ENCODE measurements at places on chromosomes 5 and 9.
A peak's percentile ranks its signal among the peaks of the same experiment; 100 is the strongest.

DNA sequence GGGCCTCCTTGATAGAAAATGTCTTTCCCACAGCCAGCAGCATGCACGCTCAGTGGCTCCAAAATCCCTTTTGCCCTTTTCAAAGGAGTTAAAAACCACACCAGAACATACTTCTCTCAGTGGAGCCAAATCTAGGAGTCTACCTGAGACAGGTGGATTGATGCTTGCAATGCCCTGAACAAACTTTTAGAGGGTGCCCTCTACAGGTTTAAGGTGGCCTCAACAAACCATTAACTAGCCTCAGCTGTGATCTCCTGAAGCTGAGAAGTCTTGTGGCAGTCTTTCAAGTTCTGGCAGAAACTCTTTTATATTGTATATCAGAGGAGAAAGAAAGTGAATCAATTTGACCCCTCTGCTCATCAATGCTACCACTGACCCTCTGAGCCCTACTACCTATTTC, 125.4 kb downstream of the MED27 start:
- DNase-seq: no peak

DNA sequence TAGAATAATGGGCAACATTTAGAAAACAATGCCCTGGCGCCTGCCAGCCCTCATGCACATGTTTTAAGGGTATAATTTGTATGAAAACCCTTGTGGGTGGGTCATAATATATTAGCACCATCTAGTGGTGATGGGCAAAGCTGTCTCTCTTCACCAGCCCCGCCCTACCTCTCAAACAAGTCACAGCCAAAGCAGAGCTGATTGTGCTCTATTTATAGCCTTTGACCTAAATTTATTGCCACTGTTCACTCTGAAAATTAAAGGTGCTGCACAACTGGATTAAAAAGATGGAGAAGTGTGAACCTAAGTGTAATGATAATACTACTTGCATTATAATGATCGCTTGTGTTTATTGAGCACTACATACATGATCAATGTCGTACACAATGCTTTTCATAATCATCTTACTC, 131.9 kb upstream of the ANKH start:
- peak; percentile 36 for DNase-seq

- DNase-seq: no peak
Measured at GRCh38 chr9:312596-313320, 98.1 kb downstream of the DOCK8 start.

- DNase-seq: no peak
Measured at GRCh38 chr5:31585895-31586270, 53.0 kb upstream of the PDZD2 start.

DNA sequence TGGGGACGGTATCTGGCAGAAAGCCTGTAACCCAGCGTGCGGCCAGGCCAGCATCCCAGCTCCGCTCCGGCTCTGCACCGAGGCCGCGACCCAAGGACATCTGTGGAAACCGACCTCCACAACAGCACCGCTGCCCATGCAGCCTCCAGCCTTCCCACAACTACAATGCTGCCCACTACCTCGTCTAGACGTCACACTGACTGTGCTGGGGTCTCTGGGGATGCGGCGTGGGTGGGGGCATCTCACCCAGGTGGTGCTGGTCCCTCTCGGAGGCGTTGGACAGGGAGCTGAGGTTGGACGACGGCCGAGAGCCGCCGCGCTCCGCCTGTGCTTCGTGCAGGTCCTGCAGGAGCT, 14.4 kb upstream of the ZDHHC11 start:
- DNase-seq: no peak

- DNase-seq: no peak
Measured at GRCh38 chr5:143360755-143361154, 42.7 kb downstream of the NR3C1 start.

DNA sequence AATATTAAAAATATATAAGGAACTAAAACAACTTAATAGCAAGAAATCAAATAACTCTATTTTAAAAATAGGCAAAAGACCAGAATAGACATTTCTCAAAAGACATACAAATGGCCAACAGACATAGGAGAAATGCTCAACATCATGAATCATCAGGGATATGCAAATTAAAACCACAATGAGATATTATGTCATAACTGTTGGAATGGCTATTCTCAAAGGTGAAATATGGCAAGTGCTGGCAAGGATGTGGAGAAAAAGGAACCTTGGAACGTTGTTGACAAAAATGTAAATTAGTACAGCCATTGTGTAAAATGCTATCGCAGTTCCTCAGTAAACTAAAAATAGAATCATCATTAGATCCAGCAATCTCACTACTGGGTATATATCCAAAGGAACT, 468.5 kb downstream of the NFIB start:
- no peak for DNase-seq

DNA sequence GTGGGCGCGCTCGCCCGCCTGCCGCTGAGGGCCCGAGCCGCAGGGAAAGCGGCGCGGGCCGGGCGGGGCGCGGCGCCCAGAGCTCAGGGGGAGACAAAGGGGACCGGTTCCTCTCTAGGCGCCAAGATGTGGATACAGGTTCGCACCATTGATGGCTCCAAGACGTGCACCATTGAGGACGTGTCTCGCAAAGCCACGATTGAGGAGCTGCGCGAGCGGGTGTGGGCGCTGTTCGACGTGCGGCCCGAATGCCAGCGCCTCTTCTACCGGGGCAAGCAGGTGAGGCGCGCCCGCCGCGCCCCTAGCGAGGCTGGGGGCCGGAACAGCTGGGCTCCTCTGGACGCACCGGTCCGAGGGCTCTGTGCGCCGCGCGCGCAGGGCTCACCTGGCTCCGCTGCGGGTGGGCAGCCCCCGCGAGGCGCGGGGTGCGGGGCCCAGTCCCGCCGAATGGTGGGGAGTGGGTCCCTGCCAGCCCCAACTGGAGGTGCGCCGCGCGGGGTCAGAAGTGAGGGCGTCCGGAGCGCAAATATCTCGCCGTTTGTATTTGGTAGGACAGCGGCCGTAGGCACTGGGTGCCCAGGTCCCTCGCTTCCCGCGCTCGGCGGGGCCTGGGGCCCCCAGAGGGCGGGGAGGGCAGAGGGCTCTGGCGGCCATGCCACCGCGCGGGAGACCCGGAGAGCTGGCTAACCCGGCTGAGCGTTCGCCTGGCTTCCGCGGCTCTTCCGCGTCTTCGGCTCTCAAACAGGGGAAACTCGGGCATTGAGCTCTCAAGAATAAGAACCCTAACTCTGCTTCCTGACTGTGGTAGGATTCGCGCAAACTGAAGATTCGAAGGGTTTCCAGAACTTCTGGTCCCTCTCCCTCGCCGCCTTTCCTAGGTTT, 607 bp downstream of the UHRF2 start:
- DNase-seq: peak; percentile 17

DNA sequence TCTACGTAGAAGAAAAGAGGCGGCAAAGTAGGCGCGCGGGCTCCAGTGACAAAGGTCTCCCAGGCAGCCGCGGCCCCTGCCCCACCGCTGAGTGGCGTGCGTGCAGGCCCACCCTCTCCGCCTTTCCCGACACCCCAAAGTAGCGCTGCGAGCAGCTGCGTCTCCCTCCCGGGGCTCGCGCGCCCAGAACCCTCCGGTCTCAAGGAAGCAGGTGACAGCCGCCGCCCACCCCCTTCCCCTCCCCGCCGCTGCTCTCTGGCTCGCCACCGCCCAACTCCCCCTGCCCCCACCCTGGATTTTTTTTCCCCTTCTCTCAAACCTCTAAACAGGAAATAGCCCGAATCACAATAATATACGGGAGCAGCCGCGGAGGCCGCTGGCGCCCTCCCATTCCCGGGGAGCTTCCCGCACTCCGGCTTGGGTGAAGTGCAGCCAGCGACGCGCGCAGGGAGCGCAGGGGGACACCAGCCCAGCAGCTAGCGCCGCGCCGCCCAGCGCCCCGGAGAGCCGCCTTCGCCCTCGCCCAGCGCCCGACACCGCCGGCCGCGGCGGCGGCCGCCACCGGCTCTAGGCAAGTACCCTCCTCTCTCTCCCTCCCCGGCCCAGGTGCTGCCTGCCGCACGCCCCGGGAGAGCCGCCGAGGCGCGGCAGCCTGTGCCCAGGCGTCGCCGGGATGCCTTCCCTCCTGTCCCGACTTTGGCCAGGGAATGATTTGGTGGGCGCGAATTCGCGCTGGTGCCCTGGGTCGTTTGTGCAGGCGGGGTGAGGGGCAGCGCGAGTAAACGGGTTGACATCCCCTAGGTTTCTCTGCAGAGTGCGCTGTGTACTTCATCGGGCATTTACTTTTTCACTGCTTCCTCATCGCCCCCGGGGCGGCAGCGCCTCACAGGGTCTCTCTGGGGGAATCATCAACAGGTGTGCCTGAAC, 52.7 kb upstream of the TJP2 start:
- peak; percentile 7 for DNase-seq

DNA sequence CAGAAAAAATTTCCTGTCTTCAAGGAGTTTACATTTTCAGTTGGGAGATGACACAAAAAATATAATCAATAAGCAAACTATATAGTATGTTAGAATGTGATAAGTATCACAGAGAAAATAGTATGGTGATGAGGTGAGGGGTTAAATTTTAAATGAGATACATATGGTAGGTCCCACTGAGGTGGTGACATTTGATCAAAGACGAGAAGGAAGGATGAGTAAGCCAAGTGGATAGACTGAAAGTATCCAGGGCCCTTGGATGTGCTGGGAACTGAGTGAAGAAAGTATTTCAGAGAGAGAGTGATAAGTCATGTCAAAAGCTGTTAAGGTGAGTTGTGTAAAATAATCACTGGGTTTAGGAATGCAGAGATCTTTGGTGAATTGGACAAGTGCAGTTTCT, 3.5 kb downstream of the CCDC192 start:
- no peak for DNase-seq

- no peak for DNase-seq
Measured at GRCh38 chr9:19895006-19895405, 106.2 kb upstream of the SLC24A2 start.

DNA sequence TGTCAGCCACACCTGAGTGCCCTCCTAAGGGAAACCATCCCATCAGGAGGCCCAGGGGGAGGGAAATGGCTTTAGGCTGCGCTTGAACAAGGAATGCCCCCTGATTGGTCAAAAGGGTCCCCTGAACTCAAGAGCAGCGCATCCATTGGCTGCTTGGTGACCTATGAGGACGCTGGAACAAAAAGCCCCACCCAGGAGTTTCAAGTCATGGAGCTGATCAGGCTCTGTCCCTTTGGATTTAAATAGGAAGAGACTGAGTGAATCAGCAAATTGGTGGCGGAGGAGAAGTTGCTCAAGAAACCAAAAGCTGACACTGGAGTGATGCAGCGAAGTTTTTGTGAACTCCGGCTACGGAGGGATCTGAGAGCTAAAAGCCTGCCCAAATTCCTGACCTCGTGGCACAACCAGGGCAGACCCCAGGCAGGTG, 66.7 kb downstream of the SMIM23 start:
- no peak for DNase-seq

DNA sequence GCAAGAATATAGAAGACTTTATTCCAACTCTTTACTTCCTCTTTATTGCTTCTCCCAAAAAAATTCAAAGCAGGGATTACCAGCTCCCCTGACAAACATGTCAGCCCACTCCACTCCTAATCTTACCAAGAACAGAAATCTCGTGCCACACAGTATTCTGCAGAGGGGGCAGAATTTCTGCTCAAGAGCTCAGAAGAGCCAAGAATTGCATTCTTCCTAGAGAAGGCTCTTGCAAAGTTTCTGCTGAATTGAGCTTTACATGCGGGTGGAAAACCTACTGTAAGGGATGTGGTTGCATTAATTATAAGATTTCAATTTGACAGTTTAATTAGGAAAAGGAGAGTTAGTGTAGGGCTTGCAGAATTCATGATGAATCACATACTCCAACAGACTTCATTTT, 428.5 kb downstream of the CETN3 start:
- no peak for DNase-seq

GRCh38 chr5:124718380-124718789, 28.1 kb downstream of the ZNF608 start:
- no peak for DNase-seq

- DNase-seq: no peak
Measured at GRCh38 chr5:96714951-96715451, 52.8 kb downstream of the CAST start.

GRCh38 chr5:145189746-145190145, 645.4 kb downstream of the PRELID2 start:
- no peak for DNase-seq

DNA sequence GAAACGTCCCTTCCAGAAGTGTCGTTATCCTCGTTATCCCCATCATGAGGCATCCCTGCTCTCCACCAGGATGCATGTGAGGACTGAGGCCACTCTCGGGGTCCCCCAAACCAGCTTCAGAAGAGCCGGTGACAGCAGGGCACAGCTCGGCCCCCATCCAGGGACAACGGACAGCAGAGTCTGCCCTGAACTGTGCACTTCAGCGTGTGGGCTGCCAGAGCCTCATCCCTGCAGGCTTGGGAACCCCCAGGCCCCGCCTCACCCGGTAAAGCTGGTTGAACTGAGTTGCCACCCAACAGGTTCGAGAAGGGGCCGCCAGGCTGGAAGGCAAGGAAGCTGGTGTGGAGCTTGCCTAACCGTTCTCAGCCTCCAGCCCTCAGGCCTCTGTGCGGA, 710 bp upstream of the CARD9 start:
- DNase-seq: no peak

DNA sequence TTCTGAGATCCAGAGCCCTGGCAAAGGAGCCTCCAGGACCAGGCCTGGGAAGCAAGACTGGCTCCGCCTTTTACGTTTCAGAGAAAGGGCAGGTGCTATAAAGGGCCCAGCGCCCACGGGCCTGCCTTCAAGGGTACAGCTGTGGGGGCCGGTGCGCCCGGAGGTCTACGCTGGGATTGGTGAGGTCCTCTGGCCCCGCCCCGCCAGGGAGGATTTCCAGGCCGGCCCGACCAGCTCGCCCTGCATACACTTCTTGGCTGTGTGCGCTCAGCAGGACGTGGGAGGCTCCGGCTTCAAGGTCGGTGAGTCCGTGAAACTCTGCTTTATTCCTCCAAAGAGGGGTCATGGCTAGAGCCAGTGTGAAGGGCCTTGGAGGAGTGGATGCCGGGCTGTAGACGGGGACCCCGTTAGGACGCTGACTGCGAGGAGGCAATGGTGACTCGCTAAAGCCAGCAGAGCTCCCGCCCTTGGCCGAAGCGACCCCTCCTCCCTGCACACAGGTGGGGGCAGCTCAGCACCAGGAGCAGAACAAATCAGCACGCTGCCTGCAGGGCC, at the start of gene CKMT2:
Gene CKMT2, plus strand, starts transcription at position 243 of the 555 bp plus-strand sequence. CDS start 17,811 bp downstream, outside the sequence.
- DNase-seq: no peak

DNA sequence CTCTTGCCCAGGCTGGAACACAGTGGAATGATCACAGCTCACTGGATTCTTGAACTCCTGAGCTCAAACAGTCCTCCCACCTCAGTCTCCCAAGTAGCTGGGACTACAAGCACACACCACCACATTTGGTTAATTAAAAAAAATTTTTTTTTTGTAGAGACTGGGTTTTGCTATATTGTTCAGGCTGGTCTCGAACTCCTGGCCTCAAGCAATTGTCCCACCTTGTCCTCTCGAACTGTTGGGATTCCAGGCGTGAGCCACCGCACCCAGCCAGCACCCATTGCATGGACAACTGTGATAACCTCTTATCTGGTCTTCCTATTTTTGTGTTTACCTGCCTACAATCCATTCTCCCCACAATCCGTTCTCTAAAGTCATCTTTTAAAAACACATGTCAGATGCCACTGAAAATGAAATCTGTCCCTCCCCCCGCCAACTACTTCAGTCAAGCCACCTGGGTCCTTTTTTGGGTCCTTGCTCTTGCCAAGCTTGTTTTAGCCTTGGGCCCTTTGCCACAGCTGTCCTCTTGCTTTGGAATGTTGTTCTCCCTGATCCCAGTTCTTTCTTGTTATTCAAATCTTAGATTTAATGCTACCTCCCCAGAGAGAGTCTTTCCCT, 250.5 kb downstream of the PIK3R1 start:
- no peak for DNase-seq

GRCh38 chr9:109411069-109411761, 86.9 kb downstream of the PTPN3 start:
- no peak for DNase-seq

GRCh38 chr5:138180183-138180782, 1.4 kb downstream of the KIF20A start:
- DNase-seq: no peak
